Inflammatory macrophage (primary cell): ENCODE measurements at places on chromosomes 16 and 17.

DNA sequence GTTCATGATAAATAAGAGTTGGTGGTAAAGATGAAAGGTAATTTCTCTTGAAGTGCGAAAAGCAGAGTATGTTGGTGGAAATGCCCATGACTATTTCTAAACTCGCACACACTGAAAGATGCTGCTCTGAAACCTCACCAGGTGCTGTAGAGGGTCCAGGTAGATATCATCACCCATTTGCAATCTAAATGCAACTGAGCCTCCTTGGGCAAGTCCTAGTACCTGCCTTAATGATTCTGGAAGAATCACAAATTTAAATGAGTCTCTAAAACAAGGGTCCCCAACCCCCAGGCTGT is 5.9 kb upstream of the MMD start:
- DNase-seq, result no peak

DNA sequence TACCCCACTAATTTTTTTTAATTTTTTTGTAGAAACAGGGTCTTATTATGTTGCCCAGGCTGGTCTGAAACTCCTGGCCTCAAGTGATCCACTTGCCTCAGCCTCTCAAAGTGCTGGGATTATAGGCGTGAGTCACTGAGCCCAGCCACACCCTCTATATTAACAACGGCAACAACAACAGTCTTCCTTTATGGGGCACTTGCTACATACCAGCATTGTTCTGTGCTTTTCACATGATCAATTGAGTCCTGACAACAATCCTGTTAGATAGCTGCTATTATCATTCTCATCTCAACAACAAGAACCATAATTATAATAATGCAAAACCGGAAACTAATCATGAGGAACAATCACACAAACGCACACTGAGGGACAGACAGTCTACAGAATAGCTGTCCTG is 12.6 kb upstream of the ARL5C start:
- DNase-seq, result no peak

DNA sequence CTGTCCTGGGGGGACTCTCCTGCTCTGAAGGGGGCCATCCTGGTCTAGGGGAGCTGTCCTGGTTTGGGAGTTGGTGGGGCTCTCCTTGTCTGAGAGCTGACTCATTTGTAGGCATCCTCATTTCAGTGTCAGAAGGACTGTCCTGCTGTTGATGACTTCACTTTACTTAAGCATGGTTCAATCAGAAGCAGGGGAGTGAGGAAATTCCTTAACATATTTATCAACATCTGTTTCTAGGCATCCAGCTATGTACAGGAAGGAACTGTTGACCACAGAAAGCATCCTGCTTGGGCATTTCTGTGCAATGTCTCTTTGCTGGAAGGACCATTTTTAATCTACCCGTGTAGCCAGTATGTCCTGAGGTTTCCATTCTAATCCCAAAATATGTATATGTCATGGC is 502.7 kb upstream of the HSBP1 start:
- no peak for DNase-seq

DNA sequence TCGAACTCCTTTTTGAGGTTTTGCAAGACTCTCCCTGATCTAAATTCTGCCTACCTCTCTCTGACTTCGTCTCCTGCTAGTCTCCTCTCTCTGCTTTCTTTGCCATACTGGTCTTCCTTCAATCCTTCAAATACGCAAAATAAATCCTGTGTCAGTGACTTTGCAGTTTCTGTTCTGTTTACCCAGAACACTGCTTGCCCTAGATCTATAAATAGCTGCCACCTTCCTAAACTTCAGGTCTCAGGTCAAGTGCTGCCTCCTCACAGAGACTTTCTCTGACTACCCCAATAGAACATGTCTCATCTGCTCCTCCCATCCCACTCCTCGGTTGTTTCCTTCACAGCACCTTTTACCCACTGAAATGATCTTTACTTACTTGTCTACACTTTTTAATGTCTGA is 78.9 kb downstream of the TRIM37 start:
- DNase-seq, result peak; percentile 46

GRCh38 chr16:73265124-73265837 is 217.4 kb upstream of the ZFHX3 start:
- DNase-seq, result no peak

GRCh38 chr17:61488878-61489718 is 36.9 kb downstream of the TBX4 start:
- no peak for DNase-seq
